Stimulated activated CD4-positive, alpha-beta T cell treated with anti-CD3 and anti-CD28 coated beads, Interleukin-1b, Interleukin-23, amount 100 ng/mL, for 1 hour (primary cell): ENCODE measurements at places on chromosomes 11 and 22.

DNA sequence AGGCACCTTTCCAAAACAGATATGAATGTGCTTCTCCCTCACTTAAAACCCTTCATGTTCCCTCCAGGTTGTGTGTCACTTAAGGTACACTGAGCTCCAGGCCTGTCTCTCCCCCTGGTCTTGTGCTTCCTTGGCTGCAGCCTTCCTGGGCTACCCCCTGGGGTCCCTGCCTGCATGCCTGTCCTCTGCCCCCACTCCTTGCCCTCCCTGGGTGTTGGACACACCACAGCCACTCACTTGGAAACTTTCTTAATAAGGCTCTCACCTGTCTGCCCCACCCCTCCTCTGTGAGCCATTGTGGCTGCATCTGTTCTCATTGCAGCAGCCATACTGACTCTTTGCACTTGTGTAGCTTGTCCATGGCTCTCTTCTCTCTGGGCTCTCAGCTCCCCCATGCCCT, 60.6 kb downstream of the CABIN1 start:
- no peak for DNase-seq

GRCh38 chr11:67240576-67241389, 25.5 kb upstream of the GRK2 start:
- peak; percentile 60 for DNase-seq

DNA sequence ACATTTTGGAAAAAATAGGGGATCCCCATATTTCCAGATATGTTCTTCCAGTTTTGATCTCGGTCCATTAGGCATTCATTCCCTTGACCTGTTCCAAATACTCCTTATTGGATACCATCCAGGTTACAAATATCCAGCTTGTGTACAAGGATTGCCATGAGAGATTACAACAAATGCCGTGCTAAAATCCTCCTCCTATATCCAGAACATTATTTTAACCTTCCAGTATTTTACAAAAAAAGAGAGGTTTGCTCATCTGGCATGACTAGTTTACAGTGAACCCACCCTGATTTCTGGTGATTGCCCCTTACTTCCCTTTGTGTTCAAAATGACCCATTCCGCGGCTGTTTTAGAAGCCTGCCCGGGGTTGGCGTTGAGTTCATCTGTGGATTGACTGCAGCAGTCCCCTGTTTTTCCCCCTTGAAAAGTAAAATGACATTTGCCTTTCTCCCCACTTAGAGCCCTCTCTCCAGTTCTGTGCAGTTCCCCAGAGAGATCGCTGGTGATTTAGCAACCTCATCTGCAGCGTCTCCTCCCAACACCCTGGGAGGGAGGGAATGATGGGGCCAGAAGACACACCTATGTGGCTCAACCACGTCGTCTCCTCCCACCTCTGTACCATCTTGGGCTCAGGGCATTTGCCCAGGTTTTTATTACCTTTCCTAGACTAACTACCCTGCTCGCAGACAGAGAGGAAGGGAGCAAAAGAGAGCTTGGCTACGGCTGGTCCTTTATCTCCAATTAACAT, 73.6 kb downstream of the DSCAML1 start:
- DNase-seq: no peak

- no peak for DNase-seq
These were observed 639.4 kb upstream of the FAT3 start for GRCh38 chr11:91585035-91585801.

DNA sequence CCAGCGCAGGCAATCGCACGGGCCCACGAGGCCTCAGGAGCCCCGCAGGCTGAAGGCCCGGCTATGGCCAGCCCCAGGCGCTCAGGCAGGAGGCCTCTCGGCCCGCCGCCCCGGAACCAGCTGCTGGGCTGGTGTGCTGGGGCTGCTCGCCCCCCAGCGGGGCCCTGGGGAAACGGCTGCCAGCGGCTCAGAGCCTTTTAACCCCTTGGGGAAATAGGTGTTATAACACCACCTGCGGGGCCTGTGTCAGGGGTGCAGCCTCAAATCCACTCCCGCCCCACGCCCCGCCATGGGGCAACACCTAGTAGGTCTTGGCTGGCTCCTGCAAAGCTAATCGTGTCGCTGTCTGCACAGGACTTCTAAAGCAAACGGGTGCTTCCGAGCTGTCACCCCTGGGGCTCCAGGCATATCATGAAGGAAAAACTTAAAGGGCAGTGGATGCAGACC, 237.4 kb downstream of the TTC28 start:
- peak; percentile 40 for DNase-seq

DNA sequence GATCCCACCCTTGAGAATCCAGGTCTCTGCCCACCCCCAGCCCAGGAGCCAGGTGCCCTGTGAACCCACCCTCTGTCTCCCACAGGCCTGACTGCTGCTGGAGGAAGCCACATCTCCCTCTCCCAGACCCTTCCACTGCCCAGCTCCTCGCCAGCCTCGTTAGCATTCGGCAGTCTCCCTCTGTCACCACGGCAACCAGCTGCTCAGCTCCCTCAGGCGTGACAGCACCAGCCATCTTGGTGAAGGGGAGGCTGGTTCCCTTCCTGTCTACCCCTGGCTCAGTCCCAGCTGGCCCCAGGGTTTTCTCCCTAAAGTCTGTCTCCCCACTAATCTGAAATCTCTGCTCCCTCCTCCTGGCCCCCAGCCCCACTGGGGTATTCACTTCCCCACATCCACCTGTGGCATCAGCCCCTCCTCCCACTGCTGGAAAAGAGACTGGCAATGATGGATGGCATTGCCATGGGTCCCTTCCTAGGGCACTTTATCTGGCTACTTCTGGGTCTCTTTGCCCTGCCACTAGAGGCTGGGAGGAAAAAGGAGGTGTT, 28.1 kb downstream of the NRXN2 start:
- no peak for DNase-seq

- no peak for DNase-seq
These were observed 48.9 kb upstream of the CDON start for GRCh38 chr11:126111458-126112116.
